Fibroblast of skin of abdomen (primary cell): ENCODE measurements at places on chromosomes 7 and 10.
A peak's percentile ranks its signal among the peaks of the same experiment; 100 is the strongest.

DNA sequence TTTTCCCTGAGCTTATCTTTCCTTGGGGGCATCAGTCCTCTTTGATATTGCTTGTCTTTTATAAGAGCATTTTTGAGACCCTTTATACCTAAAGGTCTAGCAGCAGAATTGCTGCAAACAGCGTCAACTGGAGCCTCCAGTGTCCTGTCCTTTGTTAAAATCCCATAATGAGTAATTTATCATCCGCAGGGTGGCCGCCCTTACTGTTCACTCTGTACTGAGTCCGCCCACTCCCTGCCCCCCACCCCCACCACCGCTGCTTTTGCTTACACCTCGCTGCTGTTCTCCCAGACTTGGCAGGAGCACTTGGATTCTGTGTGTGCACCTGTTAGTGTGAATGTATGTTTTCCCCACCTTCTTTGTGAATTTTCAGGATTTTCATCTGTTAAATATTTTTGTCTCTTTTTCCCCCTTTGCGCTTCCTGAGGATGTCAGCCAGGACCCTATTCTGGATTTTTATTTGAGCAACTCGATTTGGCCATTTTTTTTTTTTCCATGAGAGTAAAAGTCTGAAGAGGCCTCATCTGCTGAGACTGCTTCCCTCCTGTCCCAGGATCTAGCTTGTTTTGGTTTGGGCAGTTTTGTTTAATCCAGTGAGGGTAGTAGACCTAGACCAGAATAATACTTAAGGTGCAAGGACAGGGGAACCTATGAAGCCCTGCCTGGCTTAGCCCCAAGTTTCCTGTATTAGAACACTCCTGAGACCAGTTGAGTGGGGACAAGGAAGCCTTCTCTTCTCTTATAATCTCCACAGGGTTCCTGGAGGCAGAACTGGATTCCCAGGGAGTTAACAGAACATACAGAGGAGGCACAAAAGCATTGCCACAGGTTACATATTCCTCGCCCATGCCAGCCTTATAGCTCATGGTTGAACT, 8.2 kb downstream of the AGFG2 start:
- no peak for DNase-seq

- peak; percentile 48 for DNase-seq
Observed at GRCh38 chr7:74627661-74628411, 29.7 kb upstream of the GTF2I start.

DNA sequence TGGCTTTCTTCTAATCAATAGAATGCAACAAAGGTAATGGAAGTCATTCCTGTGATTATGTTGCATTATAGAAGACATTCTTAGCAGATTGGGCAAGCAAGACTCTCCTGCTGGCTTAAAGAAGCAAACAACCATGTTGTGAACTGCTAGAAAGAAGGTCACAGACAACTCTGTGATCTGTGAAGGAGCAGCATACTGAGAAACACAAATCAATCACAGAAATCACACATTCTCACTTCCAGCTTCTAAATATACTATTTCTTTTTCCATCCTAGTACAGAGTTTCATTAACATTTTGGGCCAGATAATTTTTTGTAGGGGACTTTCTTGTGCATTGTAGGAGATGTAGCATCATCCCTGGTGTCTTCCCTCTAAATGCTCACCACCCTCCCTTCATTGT, 28.0 kb upstream of the PALS2 start:
- DNase-seq, result no peak

DNA sequence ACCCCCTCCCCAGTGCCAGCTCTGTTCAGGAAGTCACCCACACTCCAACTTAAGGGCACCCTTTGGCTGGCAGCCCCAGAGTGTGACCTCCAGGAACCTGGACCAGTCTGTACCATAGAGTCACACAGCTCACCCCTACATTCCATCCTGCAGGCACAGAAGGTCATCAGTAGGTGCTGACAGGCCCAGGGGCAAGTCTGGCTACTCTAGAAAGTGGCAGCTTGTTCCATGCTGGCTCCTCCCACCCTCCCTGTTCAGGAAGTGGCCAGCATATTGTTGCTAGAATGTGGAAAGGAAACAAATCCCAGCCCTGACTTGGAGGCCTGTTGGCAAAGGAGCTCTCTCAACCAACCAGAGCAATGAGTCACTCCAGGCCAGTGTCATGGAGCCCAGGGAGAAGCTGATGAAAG, 3.2 kb upstream of the NCOA4 start:
- peak; percentile 75 for DNase-seq

DNA sequence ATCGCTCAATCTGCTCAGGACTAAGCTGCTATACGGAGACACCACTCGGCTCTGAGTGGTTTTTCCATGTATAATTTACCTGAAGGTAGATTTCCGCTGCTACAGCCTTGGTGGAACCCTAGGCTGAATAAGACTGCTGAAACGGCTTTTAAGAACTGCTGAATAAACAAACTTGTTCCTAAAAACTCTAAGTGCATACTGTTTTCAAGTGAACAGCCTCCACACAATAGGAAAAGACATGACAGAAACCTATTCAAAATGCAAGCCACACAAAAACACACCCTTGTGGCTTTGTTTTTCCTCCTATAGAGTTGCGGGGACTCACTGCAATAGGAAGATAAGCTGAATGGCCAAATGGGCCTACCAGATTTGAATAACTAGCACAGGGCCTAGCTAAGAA, 117.2 kb downstream of the UBE2H start:
- DNase-seq, result no peak

- peak; percentile 70 for DNase-seq
Observed at GRCh38 chr10:94315975-94316464, 46.7 kb downstream of the NOC3L start.

GRCh38 chr7:45703911-45704682, 129.9 kb downstream of the ADCY1 start:
- DNase-seq, result no peak

- no peak for DNase-seq
Observed at GRCh38 chr7:138845711-138846110, 47.7 kb upstream of the ATP6V0A4 start.

GRCh38 chr7:28102797-28103196, 77.8 kb downstream of the JAZF1 start:
- DNase-seq, result no peak

- peak; percentile 45 for DNase-seq
Observed at GRCh38 chr10:19788075-19788686, 28.1 kb upstream of the PLXDC2 start.

GRCh38 chr7:22617166-22617565, 109.8 kb upstream of the IL6 start:
- DNase-seq, result peak; percentile 60

DNA sequence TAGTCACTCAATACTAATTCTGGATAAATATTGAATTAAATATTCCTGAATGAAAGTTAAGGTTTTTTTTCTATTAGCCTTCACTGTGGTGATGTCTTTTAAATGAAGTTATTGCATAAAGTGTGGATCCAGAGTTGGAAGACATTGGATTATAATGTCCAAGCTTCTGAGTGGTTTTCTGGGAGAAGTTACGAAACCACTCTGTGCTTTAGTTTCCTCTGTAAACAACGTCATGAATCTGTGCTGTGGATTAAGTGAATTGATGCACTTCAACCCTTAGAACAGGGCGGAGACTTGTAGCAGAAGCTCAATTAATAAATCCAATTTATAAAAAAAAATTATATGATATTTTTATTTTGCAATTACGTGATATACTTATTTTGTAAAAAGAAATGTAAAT, 271.7 kb downstream of the BICC1 start:
- DNase-seq, result no peak

GRCh38 chr7:112784603-112785002, 5.6 kb downstream of the TMEM168 start:
- DNase-seq, result no peak

- DNase-seq, result no peak
Observed at GRCh38 chr7:77923419-77923818, 124.8 kb downstream of the PHTF2 start.
